ENCODE measurements at places on chromosomes 12 and 14.

DNA sequence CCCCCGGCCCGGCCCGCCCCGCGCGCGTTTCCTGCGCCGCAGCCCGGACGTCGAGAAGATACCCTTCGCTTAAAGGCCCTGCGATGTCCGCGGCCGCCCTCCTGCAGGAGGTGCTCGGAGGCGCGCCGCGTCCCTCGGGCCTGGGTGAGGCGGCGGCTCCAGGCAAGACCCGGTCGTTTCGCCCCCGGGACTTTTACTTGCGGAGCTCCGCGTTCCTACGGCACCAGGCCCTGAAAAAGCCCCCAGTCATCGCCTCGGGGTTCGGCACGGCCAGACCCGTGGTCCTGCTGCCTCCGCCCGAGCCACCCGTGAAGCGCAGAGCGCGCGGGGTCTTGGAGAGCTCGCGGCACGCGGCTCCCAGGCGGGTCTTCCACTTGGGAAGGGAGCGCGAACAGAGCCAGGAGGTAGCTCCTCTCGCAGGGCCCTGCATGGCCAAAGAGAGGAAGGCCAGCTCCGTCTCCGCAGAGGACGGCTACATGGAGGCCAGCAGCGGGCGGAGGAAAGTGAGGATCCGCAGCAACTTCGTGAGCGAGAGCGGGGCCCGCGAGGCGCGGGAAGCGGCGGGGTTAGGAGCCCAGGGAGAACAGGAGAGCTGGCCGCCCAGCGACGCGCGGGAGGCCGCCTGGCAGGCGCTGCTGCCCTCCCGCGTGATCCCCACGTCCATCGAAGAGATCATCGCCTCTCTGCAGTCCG is 26.9 kb downstream of the TTC6 start:
- DNase-seq = no peak

DNA sequence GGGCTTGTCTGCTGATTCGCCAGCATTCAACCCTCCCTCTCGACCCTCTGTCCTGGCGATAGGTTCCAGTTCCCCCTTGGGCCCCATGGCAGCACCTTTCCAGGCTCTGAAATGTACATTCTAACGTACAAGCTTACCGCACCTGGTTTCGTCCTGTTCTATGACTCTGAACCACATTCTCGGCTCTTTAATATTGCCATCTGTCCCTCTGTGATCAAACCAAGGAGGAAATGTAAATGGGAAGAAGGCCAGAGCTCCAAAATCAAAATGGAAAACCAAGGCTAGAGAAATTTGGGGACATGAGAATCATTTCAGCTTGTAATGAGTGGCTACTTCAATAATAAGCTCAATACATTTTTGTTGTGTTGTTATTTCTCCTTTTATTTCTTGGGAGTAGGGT is 117.2 kb downstream of the TTC7B start:
- no peak for DNase-seq

DNA sequence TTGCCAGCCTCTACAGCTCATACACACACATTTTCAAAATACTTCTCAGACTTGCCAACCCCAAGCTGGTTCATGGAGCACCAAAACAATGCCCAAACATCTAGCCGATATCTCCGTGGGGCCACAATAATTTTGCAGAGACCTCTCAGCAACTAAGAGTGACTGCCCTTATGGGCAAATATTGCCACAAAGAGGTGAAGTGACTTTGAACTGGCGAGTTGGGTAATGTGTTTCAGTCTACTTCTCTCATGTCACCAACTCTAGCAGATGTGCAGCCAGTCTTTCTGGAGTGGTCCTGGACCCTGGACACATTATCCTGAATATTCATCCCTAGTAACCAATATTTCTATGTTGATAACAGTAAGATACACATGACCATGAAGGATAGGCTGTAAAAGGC is 290.3 kb downstream of the EMP1 start:
- DNase-seq = no peak

DNA sequence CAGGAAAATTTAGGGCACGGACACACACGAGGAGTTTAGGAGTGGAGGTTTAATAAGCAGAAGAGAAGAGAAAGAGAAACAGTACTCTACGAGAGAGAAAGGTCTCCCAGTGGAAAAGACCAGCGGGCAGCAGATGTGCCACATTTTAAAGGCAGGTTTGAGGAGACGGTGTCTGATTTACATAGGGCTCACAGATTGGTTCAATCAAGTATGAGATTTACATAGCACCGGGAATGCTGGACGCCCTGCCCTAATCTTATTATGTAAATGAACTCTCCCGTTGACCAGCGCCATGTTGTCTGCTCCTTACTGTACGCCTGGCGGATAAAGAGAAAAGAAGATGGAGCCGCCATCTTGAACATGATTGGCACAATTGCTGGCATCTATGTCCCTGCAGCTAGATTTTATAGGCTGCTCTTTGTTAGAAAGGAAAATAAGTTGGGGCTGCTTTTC is 17.9 kb downstream of the NFKBIA start:
- no peak for DNase-seq

GRCh38 chr12:118534003-118534402 is 157.6 kb downstream of the SUDS3 start:
- no peak for DNase-seq

DNA sequence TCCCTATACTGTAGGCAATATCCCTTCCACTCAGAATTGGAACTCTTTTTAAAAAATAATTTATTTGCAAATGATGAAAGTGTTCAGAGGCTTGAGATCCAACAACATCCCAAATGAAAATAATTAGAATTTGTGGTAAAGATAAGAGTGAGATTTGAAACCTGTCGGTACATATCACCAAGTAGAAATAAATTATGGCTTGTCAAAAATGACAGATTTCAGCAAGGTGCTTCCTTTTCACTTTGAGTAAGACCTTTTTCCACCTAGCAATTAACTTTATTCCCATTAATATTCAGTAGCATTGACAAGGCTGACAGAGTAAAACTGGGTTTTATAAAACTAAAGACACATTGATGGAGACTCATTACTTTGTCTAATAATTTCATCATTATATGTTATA is 107.7 kb upstream of the PRKD1 start:
- DNase-seq = no peak

- no peak for DNase-seq
Observed at GRCh38 chr12:127150956-127151355, 1116.0 kb upstream of the TMEM132C start.

DNA sequence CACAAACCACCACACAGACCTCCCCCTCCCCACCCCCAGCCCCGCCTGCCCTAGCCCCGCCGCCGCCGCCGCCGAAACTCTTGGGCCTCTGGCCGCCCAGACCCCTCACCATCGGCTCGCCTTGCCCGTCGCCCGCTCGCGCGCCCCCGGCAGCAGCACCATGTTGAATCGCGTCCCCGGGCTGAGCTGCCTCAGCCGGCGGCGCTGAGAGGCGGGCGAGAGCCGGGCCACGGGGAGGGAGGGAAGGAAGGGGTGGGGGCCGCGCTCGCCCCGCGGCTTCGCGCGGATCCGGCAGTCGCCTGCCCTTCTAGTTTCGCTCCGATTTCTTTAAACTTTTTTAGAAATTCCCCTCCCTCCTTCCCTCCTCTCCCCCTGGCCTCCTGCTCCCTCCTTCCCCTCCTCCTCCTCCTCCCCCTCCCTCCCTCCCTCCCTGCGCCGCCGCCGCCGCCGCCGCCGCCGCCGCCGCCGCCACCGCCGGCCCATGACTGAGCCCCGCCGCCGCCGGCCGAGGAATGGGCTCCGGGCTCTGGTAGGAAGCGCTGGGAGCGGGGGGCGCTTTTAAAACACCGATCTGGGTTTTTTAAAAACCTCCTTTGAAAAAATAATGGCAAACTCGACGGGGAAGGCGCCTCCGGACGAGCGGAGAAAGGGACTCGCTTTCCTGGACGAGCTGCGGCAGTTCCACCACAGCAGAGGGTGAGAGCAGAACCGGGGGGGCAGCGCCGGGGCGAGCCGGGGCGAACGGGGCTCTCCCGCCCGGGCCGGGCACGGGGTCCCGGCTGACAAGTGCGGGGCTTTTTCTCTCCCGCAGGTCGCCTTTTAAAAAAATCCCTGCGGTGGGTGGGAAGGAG is at the start of gene ARID2:
TSS of gene ARID2 (plus strand) at position 474 of the 851 bp plus-strand sequence. CDS start at position 605, 131 bp downstream.
- DNase-seq = peak; percentile 31

- no peak for DNase-seq
Observed at GRCh38 chr12:101045486-101046464, 164.3 kb downstream of the SLC5A8 start.

DNA sequence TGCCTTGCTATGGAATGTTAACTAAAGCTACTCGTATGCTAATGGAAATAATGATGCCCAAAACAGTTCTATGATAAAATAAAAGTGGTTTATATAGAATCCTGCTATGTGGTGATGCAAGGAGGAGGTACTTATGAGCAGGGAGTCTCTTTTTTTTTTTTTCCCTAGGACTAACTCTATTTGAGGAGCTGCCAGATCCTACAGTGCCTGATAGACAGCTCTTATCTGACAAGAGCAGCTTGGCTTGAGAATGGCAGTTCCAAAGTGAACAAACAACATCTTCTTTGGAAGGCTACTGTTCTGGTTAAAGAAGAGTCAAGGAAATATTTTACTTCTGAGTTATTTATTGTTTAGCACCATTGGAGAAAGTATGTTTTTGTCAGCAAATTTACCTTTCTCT is 10.2 kb upstream of the ACSM4 start:
- DNase-seq = no peak

- DNase-seq = no peak
Observed at GRCh38 chr14:21267886-21268616, 1.2 kb downstream of the HNRNPC start.

DNA sequence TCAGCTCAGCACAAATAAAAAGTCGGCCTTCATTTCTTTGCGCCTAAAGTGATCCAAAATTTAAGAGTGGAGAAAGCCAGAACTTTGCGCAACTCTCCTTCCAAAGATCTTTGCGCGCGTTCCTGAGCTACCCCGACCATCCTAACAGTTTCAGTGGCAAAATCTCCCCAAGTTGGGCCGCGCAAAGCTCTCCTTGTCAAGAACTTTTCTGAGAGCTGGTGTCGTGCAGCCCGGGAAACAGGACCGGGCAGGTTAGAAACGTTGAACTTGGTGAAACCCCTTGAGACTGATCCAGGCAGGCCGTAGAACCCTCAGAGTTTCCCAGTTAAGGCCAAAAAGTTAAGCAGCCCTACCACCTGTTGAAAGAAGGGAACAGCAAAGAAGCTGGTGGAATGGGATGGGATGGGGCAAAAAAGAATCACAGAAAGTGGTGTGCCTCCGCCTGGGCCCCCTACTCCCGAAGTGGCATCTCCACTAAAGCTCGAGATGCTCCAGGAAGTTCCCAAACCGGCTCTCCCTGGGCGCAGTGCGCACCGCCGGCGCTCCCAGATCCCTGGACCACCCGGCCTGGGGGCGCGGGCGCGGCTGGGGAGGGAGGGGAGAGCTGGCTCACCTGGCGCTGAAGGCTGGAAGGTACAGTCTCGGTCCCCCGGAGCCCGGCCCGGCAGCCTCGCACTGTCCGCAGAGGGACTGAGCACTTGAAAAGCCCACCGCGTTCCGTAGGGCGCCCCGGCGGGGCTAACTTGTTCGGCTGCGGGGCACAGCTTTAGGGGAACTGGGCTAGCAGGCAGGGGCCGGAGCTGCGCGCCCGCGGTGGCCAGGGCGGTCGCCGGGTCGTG is 768 bp downstream of the DBX2 start:
- no peak for DNase-seq

DNA sequence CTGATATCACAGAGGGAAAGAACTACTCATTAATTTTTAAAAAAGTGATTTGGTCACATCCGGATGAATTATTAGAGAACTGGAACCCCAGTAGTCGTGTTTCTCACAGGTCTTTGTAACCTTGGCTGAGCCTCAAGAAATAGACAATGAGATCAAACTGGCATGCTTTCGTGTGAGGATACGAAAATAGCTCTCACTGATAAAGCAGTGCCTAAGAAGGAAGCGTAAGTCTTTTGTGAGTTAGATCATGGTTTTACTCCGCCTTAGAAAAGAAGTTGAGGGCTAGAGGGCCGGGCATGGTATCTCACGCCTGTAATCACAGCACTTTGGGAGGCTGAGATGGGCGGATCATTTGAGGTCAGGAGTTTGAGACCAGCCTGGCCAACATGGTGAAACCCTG is 33.8 kb upstream of the GALNT16 start:
- DNase-seq = no peak

DNA sequence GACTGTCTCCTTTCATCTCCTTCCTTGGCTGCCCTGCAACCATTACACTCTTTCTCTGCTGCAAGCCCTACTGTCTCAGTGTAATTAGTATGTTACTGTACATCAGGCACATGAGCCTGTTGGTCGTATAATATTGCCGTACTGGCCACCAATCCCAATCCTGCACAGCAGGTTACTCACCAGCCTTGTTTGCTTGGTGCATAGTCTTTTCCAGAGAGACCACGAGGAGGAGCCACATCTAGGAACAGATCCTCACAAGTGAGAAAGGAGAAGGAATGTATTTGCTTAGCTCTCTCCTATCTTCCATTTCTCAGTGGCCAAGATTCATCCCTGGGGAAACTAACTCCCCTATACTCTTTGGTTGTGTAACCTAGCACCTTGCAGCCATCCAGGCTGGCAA is 33.0 kb upstream of the BICDL1 start:
- no peak for DNase-seq
